Effector CD4-positive, alpha-beta T cell (primary cell): ENCODE measurements at places on chromosomes 16 and 17.
A peak's percentile ranks its signal among the peaks of the same experiment; 100 is the strongest.

GRCh38 chr16:55734665-55735064 lies 78.9 kb downstream of the SLC6A2 start:
- DNase-seq = no peak

- DNase-seq = no peak
Measured at GRCh38 chr16:57959121-57959520, 11.8 kb downstream of the CNGB1 start.

DNA sequence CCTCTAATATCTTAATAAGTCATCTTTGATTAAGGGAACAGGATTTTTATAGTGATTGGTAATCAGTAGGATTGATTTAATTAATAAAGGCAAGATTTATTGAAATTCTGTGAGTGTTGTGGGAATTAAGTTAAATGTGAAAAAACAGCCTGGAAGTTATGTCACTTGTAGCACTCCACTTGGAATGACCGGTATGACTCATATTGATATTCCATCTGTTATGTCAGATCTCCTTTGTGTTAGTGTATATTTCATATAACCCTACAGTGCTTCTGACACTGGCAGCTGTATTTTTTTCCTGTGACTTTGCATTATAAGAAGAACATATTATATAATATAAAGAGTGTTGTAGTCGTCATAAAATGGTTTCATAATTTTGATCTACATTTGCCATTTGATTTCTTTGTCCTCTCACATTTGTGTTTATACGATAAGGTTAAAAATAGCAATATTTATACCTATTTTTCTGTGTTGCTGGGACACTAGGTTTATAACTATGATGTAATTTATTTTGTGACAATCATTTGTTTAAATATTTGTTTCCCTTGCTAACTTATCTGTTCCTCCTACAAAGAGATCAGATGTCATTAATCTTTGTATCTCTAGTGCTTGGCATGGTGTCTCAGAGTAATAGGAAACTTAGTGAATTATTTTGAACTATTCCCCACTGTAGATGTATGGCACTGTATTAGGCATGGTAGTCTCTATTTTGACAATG lies 249.0 kb downstream of the BCAS3 start:
- no peak for DNase-seq

GRCh38 chr17:80494547-80494946 lies 18.1 kb upstream of the NPTX1 start:
- no peak for DNase-seq

DNA sequence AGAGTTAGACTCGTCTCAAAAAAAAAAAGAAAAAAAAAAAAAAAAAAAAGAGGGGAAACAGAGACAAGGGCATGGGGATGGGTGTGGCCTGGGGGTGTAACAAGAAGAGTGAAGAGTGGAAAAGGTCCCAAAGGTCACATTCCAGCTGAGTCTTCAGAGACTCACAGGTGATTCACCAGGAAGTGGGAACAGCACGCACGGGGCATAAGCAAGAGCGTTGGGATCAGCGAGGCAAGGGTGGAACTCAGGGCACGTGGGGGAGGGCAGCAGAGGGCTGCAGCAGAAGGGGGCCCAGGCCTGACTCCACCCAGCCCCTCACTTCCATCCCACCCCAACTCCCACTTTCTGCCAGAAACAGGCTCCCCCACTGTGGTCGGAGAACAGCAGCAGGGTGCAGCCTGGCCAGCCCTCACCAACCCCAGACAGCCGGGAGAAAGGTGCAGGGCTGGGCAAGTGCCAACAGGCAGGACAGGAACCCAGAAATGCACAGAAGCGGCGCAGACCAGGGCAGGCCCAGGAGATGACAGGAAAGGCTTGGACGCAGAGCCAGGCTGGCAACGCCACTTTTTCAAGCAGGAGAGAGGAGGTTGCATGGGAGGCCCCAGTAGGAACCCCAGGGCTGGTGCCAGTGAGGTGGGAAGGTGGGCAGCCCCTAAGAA lies 3.3 kb downstream of the MEAK7 start:
- no peak for DNase-seq

GRCh38 chr17:21283482-21284318 lies 811 bp upstream of the MAP2K3 start:
- no peak for DNase-seq

GRCh38 chr17:17778308-17779014 lies 58.3 kb downstream of the SREBF1 start:
- DNase-seq = no peak

DNA sequence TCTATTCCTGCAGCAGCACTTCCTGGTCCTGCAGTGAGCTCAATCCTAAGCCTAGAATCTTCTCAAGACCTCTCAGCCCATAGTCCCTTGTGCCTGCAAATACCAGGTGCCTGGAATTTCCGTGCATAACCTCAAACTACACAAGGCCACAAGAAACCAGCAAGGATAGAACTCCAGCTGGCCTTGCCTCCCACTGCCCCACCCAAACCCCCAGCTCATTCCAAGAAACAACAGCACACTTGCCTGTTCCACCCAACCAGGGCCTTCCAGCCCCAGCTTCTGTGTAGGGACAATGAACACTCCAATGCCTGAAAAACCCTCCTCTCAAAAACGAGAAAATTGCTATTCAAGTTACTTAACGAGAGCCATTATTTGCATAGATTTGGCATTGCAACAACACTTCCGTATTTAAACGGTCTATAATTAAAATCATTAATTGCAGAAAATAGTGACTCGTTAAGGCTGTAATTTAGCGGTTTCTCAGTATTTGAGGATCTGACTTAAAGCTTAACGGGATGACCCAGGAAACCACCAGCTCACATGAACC lies 147.0 kb downstream of the C16orf78 start:
- DNase-seq = no peak

DNA sequence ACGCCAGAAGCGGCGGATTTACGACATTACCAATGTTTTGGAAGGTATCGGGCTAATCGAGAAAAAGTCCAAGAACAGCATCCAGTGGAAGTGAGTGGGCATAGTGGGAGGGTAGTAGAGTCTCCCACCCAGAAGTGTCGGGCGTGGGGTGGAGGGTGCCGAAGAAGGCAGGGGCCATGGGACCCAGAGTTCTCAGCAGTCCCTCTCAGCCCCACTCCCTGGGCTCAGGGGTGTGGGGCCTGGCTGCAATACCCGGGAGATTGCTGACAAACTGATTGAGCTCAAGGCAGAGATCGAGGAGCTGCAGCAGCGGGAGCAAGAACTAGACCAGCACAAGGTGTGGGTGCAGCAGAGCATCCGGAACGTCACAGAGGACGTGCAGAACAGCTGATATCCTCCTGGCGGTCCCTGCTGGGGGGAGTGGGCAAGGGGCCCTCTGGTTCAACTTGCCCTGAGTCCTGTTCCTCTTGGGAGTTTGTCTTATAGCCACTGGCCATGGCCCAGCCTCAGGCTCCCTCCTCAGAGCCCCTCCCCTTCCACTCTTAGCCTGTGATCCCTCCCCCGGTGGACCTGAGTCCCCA lies 916 bp downstream of the E2F4 start:
- DNase-seq = no peak

DNA sequence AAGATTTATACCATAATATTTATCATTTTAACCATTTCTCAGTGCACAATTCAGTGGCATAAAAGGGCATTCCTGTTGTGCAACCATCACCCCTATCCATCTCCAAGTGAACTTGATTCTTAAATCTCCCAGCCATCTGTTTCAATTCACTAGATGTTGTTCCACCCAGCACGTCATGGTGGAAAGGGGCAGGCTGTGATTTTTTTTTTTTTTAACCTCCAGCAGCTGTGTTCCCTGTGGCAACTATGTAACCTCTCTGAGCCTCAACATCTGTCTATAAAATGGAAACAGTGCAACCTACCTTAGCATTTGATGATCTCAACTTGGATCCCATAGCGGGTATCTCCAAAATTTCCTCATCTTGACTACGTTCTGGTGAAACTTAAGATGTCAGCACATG lies 604.5 kb downstream of the WWOX start:
- DNase-seq = no peak

GRCh38 chr17:4895657-4896331 lies 3.5 kb upstream of the C17orf107 start:
- DNase-seq = no peak

- DNase-seq = no peak
Measured at GRCh38 chr16:21654881-21655280, 2.5 kb upstream of the IGSF6 start.

DNA sequence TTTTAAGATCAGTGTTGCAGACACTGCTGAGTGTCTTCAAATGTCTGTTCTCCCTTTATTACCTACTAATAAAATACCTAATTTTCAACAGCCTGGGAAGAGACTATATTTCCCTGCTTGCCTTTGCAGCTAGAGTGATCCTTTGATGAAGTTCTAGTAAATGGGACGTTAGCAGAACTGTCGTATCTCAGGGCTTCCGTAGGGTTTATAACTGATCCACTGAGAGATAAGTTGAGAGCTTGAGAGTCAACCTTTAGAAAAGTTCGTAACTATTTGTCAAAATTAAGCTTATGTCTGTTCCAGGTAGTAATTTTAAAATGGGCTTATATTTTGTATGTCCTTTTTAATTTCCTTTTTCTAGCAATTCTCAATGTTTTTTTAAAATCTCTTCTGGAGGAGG lies 527.0 kb downstream of the MAF start:
- no peak for DNase-seq

- no peak for DNase-seq
Measured at GRCh38 chr17:16005636-16006035, 6.0 kb downstream of the TTC19 start.

GRCh38 chr16:49964973-49965372 lies 60.1 kb upstream of the CNEP1R1 start:
- DNase-seq = no peak

DNA sequence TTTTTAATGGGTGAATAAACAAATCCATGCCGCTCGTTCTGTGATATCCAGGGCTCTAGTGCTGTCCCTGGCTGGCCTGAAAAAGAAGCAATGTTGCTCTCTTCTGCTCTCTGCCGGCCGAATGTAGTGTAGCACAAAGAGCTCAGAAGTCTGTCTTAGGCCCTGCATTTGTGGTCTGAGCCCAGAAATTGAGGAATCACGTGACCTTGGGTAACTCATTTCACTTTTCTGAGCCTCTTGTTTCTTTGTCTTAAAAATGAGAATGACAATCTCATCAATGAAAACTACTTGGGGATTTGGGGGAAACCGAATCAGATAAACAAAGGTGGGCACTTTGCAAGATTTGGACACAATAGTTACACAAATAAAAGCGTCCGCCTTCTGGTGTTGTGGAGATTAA lies 381.6 kb upstream of the ASIC2 start:
- DNase-seq = no peak

- DNase-seq = peak; percentile 34
Measured at GRCh38 chr17:77107506-77108433, 33.0 kb upstream of the SEC14L1 start.

GRCh38 chr16:88348377-88349152 lies 34.2 kb upstream of the ZNF469 start:
- DNase-seq = no peak

DNA sequence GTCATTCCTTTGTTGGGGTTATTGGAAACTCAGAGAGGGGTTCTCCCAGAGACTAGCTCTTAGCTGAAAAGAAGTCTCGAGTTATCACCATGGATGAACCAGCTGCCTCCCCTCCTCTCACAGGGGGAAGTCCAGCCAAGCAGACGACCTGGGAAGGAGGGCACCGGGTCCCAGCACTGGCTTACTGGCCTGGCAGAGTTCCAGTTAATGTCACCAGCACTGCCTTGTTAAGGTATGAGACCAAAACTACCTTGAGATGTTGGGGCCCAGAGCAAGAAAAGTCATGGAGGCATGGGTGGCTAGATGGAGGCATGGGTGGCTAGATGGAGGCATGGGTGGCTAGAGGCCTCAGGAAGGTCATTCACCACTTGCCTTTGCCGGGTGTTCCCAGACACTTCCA lies 72.4 kb downstream of the WIPI1 start:
- DNase-seq = no peak

GRCh38 chr17:41676058-41676419 lies 12.6 kb upstream of the EIF1 start:
- no peak for DNase-seq

- DNase-seq = no peak
Measured at GRCh38 chr16:75062135-75062975, 54.2 kb downstream of the LDHD start.

- DNase-seq = no peak
Measured at GRCh38 chr17:41989702-41990419, 23.3 kb downstream of the CNP start.

- no peak for DNase-seq
Measured at GRCh38 chr17:63358111-63358839, 87.8 kb downstream of the CYB561 start.

DNA sequence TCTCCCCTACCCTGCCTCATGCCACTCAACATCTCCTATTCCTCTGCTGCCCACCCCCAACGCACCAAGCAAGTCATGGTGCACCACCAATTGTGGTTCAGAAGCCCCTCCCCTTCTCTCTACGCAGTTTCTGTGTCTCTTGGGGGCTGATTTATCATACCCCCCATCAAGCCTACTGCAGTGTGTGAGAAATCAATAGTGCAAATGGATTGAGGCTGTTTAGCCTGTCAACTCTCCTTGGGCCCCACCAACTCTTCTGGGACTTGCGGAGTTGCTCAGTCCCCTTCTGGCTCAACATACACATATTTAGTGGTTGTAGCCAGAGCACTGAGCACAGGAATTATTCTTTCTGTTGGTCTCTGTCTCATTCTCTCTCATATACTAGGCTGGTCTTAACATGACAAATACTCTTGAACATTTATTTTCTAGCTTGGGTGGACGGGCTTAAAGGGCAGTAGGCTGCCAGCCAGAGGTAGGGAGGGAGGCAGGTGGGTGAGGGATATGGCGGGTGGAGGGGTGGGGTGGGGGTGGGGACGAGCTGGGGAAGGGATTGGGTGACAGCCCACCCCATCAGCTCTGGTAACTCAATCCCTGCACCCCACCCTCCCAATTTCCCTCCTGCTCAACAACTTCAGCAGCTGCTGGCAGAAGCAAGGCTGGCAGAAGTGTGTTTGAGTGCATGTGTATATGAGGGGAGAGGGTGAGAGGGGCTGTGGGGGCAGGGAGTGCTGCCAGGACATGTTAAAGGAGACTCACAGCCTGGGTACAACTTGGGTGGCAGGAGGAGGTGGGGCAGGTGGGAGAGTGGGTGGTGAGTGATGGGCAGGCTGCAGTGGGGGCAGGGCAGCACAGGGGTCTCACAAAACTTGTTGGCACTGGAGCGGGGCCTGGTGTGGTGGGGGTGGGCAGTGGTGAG lies 4.9 kb downstream of the RARA start:
- no peak for DNase-seq

DNA sequence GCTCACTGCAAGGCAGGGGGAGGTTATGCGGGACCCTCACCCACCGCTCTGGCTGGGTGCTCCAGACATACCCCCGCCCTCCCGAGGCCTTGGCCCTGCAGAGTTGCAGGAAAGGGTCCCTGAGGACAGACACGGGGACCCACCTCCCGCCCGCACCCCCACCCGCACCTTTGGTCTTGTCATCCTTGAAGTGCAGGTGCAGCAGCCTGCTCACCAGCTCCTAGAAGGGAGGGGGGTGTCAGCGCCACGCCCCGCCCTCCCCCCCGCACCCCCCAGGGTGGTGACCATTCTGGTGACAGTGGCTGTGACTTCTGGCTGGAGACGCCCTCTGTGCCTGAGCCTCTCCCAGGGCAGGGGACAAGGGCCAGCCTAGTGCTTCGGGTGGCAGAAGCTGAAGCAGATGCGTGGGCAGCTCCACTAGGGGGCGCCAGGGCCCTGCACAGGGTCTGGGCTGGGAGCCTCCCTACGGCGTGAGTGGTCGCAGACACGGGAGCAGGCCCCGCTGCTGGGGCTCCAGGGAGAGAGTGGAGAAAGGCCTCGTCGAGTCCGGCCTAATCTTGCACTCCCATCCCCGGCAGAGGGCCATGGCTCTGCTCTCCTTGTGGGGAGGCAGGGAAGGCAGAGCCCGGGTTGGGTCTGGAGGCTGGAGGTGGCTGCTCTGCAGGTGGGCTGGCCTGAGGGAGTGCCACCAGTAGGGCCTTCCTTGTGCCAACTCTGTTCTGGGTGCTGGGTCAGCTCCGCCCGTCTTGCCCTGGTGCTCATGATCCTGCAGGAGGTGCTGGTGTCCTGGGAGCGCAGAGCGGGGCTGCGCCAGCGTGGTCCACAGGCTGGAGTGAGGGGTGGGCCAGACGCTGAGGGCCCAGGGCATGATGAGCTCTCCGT lies 2.7 kb downstream of the CENPX start:
- DNase-seq = peak; percentile 51
